ENCODE measurements at places on chromosomes 11 and 22. TPM values are rescaled to one million over a fixed set of nuclear protein-coding genes. Genes with fewer than 3 reads are reported as not detected.
A peak's percentile ranks its signal among the peaks of the same experiment; 100 is the strongest.

- no peak for DNase-seq
Measured at GRCh38 chr22:35506259-35506570, 34.4 kb upstream of the RASD2 start.

- peak; percentile 28 for DNase-seq
Measured at GRCh38 chr11:78000193-78000592, 5.7 kb upstream of the INTS4 start.

DNA sequence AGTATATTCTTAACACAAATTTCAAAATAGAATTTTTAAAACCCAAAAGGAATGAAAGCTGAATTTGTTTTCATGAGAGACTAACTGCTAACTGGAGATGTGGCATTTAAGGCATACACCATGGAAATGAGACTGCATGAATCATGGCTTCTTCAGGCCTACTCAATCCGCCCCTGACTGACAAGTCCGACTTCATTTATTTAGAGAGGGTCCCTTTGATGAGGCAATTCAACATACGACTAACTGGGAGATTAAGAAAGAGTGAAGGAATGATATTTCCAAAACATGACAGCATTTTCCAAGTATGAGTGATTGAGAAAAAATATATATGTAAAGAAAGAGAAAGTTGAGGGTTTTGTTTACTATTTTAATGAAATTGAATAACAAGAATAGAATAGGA, 720.1 kb downstream of the DLG2 start:
- no peak for DNase-seq

- no peak for DNase-seq
Measured at GRCh38 chr11:76238551-76238950, 32.2 kb upstream of the WNT11 start.

DNA sequence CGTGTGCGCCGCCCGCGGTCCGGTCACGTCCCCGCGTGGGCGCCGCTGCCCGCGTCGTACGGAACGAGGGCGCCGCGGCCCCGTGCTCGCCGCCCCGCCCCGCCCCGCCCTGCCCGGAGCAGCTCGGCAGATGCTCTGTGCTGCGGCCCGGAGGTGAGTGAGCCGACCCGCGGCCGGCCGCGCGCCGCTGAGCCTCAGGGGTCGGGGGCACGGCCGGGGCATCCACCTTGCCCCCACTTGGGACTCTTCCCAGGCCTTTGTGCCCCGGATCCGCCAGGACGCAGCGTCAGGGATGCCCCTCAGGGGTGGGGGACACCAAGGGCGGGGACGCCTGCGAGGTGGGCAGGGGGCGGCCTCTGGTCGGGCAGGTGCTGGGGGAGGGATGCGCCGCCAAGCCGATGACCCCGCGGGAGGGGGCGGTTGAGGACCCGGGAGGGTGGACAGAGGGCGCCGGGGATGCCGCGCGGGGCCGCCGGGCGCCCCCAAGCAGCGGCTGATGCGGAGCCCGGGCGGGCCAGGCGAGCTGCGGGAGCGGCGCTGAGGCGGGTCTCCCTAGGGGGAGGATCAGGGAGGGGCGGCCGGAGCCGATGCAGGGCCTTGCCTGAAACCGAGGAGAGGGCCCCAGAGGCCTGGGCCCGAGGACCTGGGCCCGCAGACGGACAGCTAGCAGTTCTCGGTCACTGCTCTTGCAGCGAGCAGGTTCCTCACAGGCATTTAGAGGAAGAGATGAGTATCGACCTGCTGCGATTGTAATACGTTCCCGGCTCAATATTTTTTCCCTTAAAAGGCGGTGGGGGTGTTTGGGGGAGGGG, at the start of gene GNAZ:
Gene GNAZ, plus strand, starts transcription at position 102 of the 812 bp plus-strand sequence. CDS start 25,177 bp downstream, outside the sequence.
- DNase-seq, result no peak

GRCh38 chr11:19595840-19596751, 116.5 kb upstream of the NAV2 start:
- DNase-seq, result no peak

DNA sequence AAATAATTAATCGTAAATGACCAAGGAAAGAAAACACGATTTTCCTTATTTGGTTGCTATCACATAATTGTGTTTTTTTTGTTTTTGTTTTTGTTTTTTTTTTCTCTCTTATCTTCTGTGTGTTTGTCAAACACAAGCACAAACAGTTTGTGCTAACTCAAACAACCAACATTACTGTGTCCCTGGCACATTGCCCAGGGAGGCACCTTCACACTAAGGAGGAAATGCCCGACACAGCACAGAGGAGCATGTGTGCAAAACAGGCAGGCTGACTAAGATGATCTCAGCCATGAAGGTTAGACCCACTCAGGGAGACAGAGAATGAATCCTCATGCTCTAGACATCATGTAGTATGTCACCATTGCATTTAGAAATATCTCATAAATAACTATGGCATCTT, 130.1 kb downstream of the SOX6 start:
- peak; percentile 19 for DNase-seq

DNA sequence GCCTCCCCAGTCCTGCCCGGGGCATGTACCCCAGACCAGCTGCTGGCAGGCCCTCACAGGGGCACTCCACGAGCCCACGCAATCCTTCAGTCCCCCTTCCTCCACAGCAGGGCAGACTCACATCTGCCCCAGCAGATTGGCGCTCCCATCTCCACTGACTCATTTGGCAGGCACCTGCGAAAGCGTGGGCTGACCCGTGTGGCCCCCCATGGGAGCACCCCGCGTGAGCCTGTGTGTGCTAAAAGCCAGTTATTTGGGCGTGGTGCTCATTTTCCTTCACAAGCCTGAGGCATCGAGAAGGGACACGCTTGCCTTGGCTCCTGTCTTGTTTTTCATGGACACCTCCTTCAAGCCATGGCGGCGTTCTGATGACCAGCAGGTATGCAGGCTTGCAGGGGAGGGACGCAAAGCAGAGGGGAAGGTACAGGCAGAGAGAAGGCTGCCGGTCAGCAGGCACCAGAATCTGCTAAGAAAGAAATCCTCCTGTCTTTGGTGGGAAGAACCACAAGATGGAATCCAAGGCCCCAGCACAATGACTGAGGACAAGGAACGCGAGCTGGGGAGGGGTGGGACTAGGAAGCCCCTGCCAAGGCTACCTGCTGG, 8.6 kb downstream of the NECTIN1 start:
- DNase-seq, result no peak

- DNase-seq, result no peak
Measured at GRCh38 chr11:1485504-1485885, 1.1 kb downstream of the MOB2 start.

- DNase-seq, result no peak
Measured at GRCh38 chr22:24205438-24206195, 24.3 kb downstream of the SUSD2 start.

DNA sequence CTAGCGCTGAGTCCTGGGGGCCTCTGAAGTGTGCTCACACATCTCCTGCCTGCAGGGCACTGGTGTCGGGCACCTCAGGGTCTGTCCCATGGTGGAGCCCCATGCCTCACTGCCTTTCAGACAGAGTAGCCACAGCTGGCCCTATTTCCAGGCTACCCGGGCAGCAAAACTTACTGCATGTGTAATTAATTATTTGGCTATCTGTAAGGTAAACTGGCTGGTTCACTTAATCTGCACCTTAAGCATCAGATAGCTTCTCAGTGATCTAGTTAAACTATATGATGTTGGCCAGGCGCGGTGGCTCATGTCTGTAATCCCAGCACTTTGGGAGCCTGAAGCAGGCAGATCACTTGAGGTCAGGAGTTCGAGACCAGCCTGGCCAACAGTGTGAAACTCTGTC, 5.3 kb downstream of the PNPLA3 start:
- no peak for DNase-seq

GRCh38 chr11:367956-368413, 1.3 kb upstream of the B4GALNT4 start:
- DNase-seq, result no peak

DNA sequence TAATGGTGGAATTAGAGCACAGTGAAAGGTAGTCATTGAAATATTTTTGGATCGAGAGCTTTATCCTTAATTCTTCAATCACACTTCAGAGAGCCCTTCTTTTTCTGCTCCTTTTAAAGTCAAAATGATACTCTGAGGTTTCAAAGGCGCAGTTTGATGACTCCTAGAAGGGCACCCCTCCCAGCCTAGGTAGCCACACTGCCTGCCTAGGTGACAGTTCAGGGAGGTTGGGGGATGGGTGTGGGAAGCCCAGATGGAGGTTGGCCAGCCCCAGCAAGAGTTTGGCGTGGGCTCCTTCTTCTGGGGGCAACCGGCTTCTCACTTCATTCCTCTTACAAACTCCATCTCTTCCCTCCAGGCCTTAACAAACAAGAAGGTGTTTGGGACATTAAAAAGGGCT, 28.6 kb upstream of the PHF21A start:
- no peak for DNase-seq

GRCh38 chr22:47879346-47879745, 1116.9 kb downstream of the TBC1D22A start:
- no peak for DNase-seq

DNA sequence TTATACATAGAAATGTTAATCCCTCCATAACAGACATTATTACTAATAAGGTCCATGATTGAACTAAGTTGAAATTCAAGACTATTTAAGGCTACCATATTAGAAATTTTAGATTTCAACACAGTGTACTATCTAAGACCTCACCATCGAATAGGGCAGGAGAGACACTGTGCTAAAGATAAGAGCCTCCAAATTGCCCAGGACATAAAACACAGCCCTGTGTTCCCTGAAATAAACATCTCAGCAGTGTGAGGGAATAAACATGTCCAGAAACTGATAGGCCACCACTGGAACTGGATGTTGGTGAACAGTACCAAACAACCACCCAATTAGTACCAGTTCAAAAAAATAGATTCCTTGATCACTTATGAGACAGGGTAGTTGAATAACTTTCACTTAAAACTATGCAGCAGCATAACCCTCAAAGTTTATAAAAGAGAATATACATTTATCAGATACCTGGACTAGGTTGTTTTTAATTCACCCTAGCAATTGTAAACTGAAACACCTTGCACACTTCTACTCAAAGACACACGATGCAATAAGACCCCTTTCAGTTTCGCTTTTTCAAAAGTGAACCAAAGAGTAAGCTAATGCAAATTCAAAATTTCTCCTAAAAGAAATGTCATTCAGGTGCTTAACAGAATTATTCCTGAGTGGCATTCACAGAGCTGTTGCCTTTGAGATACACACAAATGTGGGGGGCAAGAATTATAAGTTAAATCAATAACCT, 34.3 kb downstream of the USP28 start:
- no peak for DNase-seq

- DNase-seq, result no peak
Measured at GRCh38 chr11:69335007-69335780, 41.2 kb downstream of the MYEOV start.

DNA sequence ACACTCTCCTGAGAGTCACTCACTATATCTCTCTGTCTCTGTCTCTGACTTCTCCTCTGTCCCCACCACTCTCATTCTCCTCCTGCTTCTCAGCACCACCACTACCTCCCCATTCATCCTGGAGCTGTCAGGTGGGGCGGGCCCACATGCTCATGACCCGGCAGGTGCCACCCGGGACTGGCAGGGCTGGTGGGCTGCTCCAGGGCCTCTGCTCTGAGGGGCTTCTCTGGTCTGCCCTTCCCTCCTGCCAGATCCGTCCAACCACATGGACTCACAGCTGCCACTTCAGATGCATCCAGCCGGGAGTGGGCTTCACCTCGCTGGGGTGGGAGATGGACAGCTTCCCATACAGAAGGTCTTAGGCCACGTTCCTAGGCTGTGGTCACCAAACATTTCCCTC, 4.8 kb upstream of the EMID1 start:
- no peak for DNase-seq

- DNase-seq, result no peak
Measured at GRCh38 chr11:1747753-1748635, 2.4 kb downstream of the IFITM10 start.

GRCh38 chr22:40676644-40677043, 2.6 kb upstream of the MCHR1 start:
- DNase-seq, result no peak

DNA sequence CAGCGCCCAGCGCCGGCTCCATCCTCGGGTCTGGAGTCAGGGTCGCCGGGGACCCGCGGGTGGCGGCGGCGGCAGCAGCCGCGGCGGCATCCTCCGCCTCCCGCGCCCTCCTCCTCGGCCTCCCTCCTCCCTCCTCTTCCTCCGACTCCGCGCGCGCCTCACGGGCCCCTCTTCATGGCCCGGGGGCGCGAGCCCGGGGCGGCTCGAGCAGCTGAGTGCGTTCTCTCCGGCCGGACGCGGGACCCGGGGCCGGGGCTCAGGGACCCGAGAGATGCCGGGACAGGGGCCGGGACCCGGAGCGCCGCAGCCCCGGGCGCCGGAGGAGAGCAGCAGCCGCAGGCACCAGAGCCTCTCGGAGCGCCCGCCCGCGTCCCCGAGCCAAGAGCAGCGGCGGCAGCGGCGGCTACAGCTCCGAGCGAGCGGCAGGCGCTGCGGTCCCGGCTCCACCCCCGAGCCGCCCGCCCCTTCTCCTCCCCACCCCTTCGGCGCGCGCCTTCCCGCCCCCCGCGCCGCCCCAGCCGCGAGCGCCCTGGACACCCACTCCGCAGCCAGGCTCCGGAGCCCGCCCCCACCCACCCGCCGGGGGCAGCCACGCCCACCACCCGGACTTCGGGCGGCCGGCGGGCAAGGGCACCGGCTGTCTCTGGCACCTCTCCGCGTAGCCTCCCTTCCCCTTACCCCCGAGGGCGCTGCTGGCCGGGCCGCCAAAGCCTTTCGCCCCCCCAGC, at the start of gene CHST1:
Gene CHST1, minus strand, starts transcription at position 417 of the 727 bp plus-strand sequence. CDS start 14,699 bp downstream, outside the sequence.
- no peak for DNase-seq

DNA sequence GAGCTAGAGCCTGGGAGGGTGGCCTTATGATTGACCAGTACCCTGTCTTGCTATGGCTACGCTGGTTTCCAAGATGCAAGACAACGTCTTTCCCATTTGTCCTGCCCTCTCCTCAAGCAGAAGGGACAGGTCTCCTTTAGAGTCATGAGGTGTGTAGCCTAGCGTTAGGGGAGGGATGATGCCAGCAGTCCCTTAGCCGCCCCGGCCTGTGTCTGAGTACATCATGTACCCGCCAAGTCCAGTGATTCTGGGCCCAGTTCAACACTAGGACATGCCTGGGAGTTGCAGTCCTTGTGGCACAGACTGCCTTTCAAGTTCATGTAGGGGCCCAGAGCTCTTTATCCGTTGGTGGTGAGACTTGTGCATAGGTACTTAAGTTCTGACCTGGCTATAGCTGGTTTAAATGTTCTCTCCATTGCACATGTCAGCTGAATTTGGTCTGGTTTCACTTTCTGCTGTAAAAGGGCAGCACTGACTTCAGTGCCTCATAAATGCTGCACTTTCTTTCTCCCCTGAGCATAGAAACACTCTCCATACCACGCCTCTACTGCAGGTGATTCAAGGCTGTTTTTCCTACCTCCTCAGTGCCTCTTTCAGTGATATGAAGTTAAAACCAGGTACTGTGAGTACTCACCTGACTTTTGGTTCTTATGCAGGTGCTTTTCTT, 151.1 kb downstream of the METTL15 start:
- DNase-seq, result no peak

The SAC3D1 gene
- 25.5 TPM for total RNA-seq

The ART1 gene
- not detected for total RNA-seq

The ANKK1 gene
- 0.50 TPM for total RNA-seq

The TENM4 gene
- total RNA-seq, result 49.4 TPM

The PGR gene
- under 0.01 TPM for total RNA-seq

The APOA5 gene
- not detected for total RNA-seq

The TRPM5 gene
- total RNA-seq, result not detected

The MPPED2 gene
- 1.8 TPM for total RNA-seq

The GP1BB gene
- total RNA-seq, result 1.8 TPM

The GPHA2 gene
- total RNA-seq, result not detected

The GAL3ST3 gene
- 0.96 TPM for total RNA-seq

The CABP4 gene
- 0.17 TPM for total RNA-seq

The OR6A2 gene
- total RNA-seq, result not detected

The C11orf16 gene
- total RNA-seq, result not detected

The TMPRSS5 gene
- 0.07 TPM for total RNA-seq

All from kidney epithelial cell (primary cell).